ENCODE measurements at places on chromosomes 12 and 14.

DNA sequence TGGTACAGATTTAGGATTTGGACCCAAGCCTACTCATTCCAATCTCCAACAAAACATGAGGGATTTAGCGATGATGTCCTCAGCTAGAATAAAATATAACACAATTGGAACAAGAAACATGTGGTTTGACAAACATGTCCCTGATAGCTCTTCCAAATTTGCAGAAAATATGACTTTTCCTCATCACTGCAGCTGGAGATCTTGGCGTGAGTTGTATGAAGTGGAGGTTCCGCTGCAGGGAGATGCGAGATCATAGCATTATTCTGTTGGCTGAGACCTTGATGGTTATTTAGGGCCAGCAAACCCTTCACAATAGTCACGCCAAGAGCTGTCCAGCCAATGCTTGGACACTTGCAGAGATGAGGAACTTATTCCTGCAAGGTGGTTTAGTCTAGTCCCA lies 413.4 kb upstream of the TBX3 start:
- no peak for DNase-seq

DNA sequence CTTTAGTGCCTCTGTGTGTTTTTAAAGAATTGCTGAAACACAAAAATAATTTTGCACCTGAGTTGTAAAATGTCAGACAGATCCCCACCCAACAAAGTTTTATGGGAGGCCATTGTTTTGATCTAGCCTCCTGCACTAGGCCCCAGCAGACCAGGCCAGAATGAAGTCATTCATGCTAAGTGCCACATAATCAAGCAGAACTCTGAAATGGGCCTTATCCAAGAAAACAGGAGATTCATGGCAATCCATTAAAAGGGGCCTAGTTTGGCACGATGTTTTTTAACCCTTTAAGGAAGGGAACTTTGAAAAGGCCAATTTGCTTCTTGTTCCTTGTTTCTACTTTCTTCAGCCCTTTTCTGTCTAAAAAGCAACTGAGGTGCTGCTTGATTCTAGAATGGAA lies 260.9 kb downstream of the ITPR2 start:
- DNase-seq, result no peak

GRCh38 chr12:6460751-6461371 lies 9.0 kb downstream of the TAPBPL start:
- no peak for DNase-seq

DNA sequence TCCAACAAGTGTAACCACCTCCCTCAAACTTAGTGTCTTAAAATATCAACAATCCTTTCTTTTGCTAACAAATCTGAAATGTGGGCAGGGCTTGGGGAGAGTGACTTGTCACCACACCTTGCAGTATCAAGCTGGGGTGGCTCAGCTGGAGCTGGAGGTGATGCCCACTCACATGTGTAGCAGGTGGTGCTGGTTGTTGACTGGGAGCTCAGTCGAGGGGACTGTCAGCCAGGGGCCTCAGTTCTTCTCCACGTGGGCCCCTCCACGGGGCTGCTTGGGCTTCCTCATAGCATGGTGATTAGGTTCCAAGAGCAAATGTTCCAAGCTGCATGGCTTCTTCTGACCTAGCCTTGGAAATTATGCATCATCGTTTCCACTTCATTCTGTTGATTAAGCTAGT lies 32.6 kb upstream of the ESRRB start:
- DNase-seq, result no peak

DNA sequence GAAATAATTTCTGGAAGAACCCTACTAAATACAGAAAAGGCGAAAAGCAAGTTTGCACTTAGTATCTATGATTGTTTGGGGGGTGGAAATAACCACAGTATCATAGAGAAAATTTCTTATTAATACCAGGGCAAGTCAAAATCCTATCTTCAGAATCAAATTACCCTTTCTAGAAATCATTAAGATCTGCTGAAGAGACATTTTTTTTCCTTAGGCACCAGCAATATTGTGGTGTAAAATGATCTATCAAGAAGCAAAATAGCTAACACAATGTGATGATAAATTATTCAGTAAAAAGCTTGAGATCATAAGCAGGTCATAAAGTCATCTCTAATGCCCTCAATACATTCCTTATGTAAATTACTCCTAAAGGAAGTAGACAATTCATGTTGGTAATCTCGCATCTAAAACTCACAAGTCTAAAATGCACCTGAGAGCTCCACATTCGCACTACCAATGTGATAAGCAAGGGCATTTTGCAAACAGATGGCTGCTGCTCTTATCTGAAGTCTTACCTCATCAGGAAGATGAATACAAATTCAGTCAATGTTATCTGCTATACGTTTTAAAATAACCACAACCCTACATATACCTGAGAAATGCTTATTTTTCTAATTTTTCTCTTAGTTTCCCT lies 14.6 kb downstream of the HEATR5A start:
- no peak for DNase-seq

- DNase-seq, result no peak
Measured at GRCh38 chr12:4621511-4621910, 27.3 kb downstream of the AKAP3 start.

DNA sequence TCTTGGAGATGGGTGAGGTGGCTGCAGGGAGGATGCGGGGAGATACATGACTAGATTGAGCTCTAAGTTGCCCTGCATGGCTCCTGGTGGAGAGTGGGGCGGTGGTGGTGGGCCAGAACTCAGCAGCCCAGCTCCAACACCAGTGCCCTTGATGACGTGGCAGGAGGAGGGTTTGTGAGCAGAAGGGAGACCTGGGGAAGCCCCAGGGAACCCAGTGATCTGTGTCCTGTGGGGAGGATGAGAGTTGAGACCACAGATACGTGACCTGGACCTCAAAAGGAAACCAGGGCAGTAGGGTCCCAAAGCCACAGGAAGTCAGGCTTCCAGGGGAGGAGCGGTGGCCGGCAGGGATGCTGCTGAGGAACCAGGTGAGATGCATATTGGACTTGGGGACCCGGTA lies 989.1 kb upstream of the TMEM132C start:
- no peak for DNase-seq

GRCh38 chr12:31876568-31877424 lies 82.4 kb upstream of the RESF1 start:
- no peak for DNase-seq

DNA sequence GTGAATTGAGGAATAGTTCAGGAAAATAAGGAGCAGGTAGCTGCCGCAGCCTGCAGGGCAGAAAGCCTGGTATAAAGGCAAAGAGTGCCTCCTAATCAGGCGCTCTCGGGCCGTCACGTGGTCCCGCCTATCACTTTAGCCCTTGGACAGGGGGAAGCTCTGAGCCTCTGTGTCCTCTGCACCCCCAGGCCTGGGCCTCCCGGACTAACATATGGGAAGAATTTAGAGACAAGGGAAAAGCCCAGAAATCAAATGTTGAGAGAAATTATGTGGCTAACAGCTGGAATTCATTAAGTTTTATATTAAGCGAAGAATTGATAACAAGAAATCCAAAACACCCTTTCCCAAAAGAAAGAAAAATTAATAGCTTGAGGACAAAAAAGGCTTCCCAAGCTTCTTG lies 417.7 kb downstream of the ATP23 start:
- DNase-seq, result no peak

GRCh38 chr12:1531153-1531653 lies 63.2 kb downstream of the FBXL14 start:
- no peak for DNase-seq

DNA sequence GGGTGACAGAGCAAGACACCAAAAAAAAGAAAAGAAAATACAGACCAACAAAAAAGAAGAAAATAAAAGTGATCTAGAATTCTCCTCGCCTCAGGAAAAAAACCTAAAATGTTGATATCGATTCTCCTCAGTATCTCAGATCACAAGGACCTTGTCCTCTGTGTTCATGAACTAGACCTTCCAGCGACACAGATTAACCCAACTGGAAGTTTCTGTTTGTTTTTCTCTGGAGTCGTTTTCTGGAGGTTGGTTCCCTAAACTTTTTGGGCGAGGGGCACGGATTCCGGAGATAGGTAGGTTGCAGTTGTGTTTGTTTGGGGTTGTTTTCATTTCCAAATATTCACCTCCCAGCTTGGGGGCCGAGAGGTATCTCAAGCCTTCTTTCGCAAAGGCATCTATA lies 559 bp upstream of the RFC5 start:
- DNase-seq, result no peak

- no peak for DNase-seq
Measured at GRCh38 chr14:23358553-23359166, 6.0 kb upstream of the SLC22A17 start.

DNA sequence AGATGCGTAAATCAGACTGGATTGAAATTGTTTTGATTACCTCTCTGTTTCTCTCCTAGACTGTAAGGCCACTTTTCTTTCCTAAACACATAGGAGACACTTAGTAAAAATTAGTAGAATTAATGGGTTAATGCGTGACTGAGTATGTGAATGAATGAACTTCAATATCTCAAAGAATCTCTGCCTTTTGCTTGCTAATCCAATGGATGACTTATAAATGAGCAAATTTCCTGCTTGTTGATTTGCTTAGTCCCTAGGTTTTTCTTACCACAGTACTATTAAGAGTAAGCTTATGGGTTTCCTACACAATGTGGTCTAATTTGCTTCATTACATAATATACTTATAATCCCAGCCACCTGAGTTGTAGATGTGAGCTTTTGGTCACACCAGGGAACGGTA lies 164.1 kb downstream of the SRGAP1 start:
- DNase-seq, result no peak

DNA sequence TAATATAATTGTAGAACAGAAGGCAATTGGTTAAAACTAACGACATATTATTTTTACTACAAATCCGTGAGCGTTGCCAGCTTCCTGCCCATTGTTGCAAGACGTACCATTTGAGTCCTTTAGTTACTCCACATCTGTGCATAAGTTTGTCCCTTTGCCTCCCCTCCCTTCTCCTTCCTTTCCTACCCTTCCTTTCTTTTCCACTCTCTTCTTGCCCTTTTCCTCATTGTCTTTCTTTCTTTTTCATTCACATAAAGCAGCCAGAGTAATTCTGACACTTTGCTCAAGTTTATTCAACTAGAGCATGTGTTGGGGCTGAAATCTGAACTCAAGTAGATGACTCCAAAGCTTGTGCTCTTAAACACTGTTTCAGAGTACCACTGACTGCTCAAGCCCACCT lies 239.1 kb downstream of the FOXG1 start:
- DNase-seq, result no peak

DNA sequence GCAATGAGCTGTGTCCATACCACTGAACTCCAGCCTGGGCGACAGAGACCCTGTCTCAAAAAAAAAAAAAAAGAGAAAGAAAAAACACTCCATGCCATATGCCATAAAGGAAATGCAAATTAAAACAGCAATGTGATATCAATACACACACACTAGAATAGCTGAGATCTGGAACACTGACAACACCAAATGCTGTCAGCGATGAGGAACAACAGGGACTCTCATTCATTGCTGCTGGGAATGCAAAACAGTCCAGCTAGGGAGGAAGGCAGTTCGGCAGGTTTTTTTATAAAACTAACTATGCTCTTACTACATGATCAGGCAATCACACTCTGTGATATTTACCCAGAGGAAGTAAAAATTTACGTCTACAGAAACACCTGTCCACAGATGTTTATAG lies 3.4 kb upstream of the ABCB9 start:
- no peak for DNase-seq

DNA sequence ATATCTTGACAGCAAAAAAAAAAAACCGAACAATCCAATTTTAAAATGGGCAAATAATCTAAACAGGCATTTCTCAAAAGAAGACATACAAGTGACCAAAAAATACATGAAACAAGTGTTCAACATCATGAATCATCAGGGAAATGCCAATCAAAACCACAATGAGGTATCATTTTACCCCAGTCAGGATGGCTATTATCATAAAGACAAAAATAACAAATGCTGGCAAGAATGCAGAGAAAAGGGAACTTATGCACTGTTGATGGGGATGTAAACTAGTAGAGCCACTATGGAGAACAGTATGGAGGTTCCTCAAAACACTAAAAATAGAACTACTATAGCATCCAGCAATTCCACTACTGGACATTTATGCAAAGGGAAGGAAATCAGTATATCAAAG lies 448.2 kb downstream of the RGS6 start:
- no peak for DNase-seq

- DNase-seq, result no peak
Measured at GRCh38 chr12:66708704-66709456, 30.0 kb upstream of the GRIP1 start.

DNA sequence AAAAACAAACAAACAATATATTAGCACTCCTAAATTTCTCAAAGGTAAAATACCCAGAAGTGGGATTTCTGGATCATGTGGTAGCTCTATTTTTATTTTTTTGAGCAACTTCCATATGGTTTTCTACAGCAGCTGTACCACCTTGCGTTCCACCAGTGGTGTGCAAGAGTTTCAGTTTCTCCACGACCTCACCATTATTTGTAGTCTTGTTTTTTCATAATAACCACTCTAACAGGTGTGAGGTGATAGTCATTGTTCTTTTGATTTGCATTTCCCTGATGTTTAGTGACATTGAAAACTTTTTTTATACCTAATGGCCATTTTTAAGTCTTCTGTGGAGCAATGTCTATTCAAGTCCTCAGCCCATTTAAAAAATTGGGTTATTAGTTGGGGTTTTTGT lies 127.3 kb upstream of the SLC38A2 start:
- no peak for DNase-seq

DNA sequence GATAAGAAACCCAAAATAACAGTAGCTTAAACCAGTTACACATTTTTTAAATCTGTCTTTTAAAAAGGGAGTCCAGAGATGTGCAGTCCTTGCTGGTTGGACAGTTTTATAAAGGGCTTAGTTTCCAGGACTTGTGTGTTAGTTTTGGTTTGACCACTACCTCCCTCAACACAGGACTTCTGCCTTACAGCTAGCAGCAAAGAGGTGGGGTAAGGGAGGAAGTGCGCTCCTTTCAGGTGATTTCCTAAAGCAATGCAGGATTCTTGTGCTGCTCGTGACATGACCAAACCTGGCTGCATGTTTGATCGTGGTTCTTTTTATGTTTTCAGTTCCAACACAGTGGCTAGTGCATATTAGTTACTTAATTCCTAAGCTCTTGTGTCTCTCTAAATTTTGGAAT lies 266.2 kb downstream of the TMTC2 start:
- DNase-seq, result no peak

- DNase-seq, result no peak
Measured at GRCh38 chr14:68782091-68782981, 10.5 kb downstream of the ZFP36L1 start.

- no peak for DNase-seq
Measured at GRCh38 chr12:7154042-7154441, 23.9 kb downstream of the CLSTN3 start.

GRCh38 chr14:41022932-41023331 lies 583.7 kb upstream of the LRFN5 start:
- DNase-seq, result no peak

Measured in stimulated activated CD8-positive, alpha-beta memory T cell treated with anti-CD3 and anti-CD28 coated beads, Interleukin-4, amount 100 ng/mL, for 4 hours (primary cell).